ENCODE measurements at places on chromosomes 16 and 17.

GRCh38 chr16:47567321-47567720 is 106.2 kb downstream of the PHKB start:
- no peak for DNase-seq

- DNase-seq = no peak
These were observed 31.4 kb downstream of the YWHAE start for GRCh38 chr17:1368588-1368987.

DNA sequence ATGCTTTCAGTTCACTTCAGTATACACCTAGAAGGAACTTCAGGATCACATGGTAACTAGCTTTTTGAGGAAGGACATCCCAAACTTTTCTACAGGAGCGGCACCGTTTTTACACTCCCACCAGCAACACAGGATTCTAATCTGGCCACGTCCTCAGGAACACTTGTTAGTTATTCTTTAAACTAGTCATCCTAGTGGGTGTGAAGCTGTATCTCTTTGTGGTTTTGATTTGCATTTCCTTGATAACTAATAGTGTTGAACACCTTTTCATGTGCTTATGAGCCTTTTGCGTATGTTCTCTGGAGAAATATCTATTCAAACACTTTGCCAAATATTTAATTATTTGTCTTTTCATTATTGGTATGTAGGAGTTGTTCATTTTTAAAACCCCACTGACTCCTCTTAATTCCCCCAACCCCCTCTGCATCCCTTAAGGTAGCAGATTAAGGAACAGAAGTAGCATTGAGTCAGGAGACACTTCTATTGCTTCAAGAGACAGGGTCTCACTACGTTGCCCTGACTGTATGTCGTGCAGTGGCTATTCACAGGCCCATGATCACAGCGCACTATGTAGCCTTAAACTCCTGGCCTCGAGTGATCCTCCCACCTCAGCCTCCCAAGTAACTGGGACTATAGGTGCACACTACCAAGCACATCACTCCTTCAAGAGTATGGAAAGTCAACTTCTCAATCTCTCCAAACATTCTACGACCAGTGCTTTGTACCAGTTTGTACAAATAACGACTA is 25.4 kb downstream of the YWHAE start:
- DNase-seq = no peak

DNA sequence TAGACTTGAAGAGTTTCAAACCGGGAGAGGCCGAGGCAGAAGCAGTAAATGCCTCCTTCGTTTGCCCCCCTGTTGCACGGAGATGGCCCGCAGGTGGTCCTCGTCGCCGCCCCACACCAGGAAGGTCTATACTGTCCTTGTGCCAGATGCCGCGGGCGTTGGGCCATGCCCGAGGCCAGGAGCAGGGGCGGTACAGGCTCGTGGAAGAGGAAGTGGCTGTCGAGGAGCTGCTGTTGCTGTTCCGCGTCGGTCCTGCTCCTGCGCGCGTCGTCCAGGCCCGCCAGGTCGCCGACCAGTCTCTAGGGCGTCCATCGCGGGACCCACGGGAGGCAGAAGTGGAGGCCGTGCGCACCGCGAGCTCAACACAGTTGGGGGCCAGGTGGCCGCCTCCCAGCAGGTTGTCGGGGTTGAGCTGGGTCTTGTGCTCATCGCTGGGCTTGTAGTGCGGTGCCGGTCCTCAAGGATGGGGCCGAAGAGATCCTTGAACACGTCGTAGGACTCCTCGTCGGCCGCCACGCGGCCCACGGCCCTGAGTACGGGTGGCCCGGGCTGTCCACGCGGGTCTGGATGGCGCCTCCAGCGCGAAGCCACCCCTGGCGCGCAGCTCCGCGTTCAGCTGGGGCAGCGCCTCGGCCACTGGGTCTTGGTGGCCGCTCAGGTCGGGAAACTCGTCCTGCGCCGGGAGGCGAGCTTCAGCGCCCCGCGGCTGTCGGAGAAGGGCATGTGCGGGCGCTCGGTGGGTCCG is 13.1 kb upstream of the C16orf87 start:
- DNase-seq = no peak

DNA sequence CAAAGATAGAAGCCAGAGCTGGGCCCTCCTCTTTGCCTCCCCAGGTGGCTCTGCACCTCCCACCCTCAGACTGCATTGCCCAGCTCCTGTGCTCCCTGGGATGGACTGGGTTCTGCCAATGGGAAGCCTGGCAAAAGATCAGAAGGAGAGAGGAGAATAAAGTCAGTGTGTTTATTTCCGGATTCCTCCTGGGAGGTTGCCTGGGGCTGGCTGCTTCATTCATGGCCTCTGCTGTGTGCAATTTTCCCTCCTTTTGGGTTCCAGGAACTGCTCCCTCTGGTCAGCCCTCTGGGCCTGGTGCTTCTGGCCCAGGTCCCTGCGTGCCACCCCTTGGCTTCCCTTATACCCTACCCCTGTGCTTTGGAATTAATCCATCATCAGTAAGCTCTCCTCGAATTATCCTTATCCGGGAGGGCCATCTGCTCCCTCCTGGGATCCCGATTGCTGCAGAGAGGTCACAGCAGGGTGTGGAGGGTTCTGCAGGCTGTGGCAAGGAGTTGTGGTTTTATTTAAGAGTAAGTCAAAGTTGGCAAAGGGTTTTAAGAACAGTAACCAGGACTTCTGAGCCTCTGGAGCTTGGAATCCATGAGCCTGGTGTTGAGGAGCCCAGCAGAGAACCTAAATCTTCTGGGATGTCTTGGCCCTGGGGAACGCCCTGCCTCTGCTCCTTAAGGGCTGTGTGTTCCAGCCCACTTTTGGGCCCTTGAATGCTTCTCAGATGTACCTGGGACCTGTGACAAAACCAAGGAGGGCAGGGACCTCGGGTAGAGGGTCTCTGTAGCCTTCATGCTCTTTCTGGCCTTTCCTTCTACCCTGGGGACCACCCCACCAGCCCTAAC is 8.2 kb upstream of the MMP2 start:
- DNase-seq = no peak

- no peak for DNase-seq
These were observed 26.9 kb upstream of the FAM20A start for GRCh38 chr17:68627956-68628575.

DNA sequence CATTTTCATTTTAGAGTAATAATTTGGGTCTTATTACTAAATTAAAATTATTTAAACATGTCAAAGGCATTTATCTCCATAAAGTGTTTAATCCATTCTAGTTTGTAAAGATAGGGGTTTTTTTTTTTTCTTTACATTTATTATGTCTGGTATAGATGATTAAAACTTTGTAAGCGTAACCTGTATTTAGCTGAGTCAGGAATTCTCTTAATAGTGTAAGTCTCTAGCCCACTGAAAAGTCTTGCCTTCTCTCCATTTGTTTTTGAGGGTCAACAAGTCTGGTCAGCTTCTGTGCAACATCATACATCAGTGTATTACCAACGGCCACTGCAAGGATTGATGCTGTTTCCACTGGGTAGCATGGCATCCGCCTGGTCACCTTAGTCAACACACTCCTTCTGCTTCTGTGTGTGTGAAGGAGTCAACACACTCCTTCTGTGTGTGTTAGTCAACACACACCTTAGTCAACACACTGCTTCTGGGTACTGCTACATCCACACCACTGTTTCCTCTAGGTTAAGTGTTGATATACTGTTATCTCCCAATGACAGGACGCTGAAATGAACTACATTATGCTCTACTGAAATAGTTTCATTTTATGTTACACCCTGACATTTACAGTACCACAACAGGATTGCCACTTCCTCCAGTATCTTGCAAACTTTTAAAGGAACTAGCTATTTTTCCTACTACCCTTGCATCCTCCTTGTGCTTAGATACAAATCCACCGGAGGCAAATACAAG is 37.3 kb upstream of the VWA3A start:
- no peak for DNase-seq

DNA sequence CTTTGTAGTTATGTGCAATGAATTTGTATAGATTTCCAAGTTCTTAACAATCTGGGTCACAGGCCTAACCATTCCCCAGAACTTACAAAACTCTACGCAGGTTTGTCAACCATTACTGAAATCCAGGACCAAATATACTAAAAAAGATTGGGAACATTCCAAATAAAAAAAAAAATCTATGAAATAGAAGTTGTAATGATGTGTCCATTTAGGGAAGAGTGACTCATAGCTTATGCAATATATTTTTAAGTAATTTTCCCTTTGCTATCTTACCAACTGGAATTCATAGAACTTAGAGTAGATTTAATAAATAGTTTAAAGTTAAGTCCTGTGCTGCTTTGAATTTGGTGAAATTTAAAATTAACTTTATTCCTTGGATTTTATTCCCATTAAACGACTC is 393.2 kb downstream of the PMP22 start:
- no peak for DNase-seq

DNA sequence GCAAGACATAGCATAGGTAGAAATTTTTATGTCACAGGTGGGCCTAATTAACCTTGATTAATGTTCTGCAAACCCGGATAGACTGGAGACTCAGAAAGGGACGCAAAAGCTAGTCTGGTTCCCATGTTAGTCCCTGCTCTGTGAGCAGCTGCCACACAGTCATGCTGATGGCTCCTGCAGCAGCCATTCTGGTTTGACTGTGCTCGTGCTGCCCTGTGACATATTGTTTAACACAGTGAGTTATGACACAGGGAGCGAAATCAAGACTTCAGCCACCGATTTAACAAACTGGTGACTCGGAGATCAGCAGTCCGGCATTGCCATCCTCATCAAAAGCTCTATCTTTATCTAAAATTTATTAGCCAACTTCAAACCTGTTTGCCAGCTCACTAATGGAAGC is 169.8 kb downstream of the WWOX start:
- DNase-seq = no peak

GRCh38 chr16:1982013-1982433 is 754 bp upstream of the NOXO1 start:
- DNase-seq = no peak

- no peak for DNase-seq
These were observed at the start of gene CCL22 for GRCh38 chr16:57358527-57359095. TSS of gene CCL22 (plus strand) at chr16:57358783. CDS start at chr16:57358817, 34 bp downstream.

GRCh38 chr16:19115148-19116021 is 1.6 kb downstream of the ITPRIPL2 start:
- no peak for DNase-seq

GRCh38 chr16:54519161-54519695 is 232.6 kb upstream of the IRX3 start:
- DNase-seq = no peak

- DNase-seq = peak; percentile 3
These were observed 113.8 kb upstream of the TNRC6C start for GRCh38 chr17:77844681-77845080.

- DNase-seq = no peak
These were observed 451 bp downstream of the IL32 start for GRCh38 chr16:3065742-3066439.

GRCh38 chr17:30808785-30809286 is 15.7 kb downstream of the CRLF3 start:
- no peak for DNase-seq

- DNase-seq = no peak
These were observed 1.0 kb downstream of the SSTR2 start for GRCh38 chr17:73165616-73166404.

DNA sequence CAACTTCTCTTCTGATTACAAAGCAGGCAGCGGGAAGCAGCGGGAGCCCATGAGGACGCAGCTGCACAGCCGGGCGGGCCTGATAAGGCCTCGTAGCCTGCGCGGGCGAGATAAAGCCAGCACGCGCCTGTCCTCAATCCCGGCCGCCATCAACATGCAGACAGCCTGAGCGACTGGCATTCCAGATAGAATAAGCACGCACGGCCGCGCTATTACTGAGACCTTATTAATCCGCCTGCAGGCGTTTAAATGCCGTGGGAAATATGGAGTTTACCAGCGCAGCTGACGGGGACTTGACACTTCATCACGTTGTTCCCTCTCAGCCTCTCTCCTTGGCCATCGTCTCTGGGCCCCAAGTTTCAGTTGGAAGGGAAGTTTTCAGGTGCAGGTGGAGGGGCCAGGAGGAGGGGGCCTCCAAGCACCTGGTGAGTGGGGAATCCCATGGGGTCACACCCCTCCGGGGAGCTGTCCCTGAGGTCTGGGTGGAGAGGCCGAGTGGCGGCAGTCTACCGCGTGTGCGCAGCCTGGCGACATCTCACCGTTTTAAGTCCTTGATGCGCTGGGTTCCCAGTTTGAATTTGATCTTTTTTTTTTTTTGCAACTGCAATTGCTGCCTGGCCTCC is 27.3 kb upstream of the CBFA2T3 start:
- no peak for DNase-seq

GRCh38 chr17:65515959-65516948 is 45.2 kb downstream of the AXIN2 start:
- DNase-seq = no peak

- no peak for DNase-seq
These were observed 18.3 kb upstream of the GNA13 start for GRCh38 chr17:65074778-65075250.

DNA sequence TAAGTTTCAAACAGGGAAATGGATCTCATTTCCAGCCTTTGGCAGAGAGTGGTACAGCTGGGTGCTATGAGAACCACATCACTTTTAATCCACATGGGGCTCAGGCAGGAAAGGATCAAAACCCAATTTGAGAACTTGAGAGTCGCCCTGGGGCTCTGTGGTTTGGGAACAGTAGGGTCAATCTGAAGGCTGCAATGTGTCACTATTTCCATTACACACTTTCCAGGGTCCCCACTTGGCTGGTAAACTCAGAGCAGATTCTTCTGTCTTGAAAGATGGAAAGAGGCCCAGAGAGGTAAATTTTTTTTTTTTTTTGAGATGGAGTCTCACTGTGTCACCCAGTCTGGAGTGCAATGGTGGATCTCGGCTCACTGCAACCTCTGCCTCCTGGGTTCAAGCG is 6.7 kb upstream of the HIGD1B start:
- DNase-seq = no peak

DNA sequence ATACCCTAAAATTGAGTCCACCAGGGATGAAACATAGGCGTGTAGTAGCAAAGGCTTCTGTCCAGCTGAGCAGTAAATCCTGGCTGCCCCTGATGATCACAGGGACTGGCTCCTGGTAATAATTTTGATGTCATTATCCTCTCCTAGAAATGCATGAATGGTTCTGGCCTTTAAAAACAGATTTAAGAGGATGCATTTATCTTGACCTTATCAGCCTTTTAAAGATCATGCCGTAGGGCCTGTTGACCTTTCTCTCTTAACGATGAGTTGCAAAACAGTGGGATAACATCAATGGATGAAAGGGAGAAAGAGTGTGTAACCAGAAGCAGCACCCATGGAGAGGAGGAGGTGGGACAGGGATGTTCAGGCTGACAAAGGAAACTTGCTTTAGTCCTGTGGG is 128.5 kb downstream of the CA10 start:
- no peak for DNase-seq

Data from CD8-positive, alpha-beta memory T cell (primary cell).